ENCODE measurements at places on chromosomes 7 and 10.

DNA sequence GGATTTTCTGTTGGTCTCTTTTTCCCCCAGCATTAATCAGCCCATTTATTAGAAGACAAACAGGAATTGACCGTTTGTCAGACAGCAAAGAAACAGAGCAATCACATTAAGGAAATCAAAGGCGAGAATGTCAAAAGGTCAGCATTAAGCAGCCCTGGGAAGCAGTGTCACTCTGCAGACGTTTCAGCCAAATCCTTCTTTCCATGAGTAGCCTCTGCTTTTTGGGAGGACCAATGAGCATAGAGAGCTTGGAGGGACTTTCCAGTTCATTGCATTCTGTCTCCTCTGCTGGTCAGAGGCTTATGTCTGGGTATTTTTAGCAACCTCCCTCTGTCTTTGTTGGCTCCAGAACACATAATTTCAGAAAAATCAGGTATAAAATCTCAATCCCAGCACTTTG is 481.4 kb downstream of the GALNT17 start:
- no peak for DNase-seq

DNA sequence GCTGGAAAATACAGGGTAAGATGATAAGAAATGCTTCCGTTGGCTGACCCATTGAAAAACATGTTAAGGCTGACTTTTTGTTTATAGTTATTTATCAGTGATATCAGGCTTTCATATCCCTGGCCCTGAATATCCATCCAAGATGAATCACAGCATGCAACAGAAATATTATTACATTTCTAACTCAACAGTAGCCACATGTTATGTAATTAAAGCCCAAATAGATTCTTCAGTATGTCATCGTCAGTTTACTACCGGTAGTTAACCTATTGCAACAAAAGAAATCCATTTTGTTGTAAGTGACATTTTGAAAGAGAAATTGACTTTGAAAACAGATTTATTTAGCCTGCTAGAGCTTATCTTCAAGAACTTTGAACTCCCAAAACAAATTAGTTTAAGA is 354.1 kb upstream of the CELF2 start:
- no peak for DNase-seq

DNA sequence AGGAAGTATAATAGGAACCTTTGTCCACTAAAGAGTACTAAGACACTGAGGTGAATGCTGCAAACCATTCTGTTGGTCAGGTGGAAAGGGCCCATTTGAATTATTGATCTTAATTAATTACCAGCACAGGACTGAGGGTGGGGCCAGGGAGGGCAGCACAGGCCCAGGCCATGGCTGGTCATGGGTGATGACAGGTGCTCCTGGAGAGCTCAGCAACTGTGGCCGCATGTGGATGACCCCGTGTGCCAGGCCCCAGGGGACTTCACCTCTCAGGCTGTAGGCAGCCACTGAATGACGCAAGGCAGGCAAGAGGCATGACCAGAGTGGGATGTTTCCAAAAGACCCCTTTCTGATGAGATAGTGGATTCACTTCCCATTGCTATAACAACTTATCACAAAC is 54.2 kb downstream of the HECW1 start:
- no peak for DNase-seq

GRCh38 chr7:108099713-108100112 is 30.4 kb downstream of the LAMB4 start:
- DNase-seq, result no peak

GRCh38 chr10:128747582-128748346 is 621.5 kb upstream of the MKI67 start:
- no peak for DNase-seq

- no peak for DNase-seq
Measured at GRCh38 chr10:125848371-125848770, 25.0 kb downstream of the BCCIP start.

- DNase-seq, result no peak
Measured at GRCh38 chr10:95247881-95248583, 42.8 kb downstream of the PDLIM1 start.

- no peak for DNase-seq
Measured at GRCh38 chr10:13848520-13849445, 262.0 kb downstream of the PRPF18 start.

DNA sequence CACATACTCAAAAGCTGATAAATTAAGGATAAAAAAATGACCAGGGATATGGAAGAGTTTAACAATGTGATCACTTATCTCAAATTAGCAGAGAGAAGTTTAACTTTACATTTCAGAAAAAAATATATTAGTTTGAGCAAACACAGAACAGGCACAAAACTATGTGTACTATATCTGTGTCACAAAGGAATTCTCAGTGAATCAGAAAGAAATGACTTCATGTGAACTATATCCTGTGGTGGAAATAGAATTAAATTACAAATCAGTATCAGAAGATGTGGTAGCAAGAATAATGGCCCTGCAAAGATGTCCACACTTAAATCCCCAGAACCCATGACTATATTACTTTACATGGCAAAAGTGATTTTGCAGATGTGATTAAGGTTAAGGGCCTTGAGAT is 70.3 kb downstream of the SEC23IP start:
- no peak for DNase-seq

DNA sequence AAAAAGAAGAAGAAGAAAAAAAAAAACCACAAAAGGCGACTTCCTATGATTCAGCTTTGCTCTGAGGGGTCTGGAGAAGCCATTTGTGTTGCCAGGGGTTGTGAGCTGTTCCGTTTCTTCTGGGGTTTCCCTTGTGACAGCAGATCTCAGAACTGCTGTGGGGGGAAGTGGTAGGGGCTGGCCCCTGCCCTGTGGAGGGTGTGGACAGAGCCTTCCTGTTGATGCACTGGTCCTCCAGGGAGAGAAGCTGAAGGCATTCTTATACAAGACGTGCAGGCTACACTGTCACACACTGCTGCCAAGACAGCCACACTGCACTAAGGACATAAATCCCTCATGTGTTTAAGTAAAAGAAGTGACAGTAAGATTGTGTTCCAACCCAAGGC is 17.3 kb upstream of the CSGALNACT2 start:
- no peak for DNase-seq

GRCh38 chr10:71607082-71607443 is 112.5 kb downstream of the C10orf105 start:
- no peak for DNase-seq

Data from NCI-H774 (cell line).